Right renal cortex interstitium (tissue), 3 donors: ENCODE measurements at places on chromosomes 1 and 21.

DNA sequence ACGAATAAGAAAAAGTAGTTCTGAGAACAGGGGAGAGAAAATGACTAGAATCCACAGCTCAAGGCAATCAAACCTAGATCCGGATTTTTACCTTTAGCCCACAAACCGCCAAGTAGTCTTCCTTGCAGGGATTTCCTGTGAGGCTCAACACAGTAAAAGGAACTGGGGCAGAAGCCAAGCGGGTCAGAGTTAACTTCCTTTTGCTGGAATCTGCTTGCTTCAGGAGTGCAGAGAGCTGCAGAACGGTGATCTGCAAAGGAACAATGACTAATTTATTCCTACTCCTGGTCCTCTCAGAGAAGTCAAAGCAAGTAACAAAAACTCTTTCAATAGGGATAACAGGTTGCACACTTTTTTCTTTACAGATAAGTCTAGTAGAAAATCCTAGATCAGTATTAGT lies 53.4 kb downstream of the UBR4 start:
- DNase-seq: no peak

DNA sequence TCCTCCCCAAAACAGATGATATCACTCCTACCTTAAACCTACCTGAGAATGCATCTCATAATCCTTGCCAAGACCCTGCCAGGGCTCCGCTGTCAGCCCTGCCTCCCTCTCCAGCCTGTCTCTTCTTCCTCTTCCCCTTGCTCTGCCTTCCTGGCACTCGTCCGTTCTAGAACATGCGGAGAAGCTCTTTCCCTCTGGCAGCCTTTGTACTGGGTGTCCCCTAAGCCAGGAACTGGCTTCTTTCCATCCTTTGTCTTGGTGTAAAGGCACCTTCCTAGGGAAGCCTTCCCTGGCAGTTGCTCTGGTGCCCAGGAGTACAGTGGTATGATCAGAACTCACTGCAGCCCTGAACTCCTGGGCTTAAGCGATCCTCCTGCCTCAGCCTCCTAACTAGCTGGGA lies 36.1 kb downstream of the CTNNBIP1 start:
- DNase-seq: no peak

GRCh38 chr1:24139841-24140425 lies 3.0 kb downstream of the IL22RA1 start:
- no peak for DNase-seq

DNA sequence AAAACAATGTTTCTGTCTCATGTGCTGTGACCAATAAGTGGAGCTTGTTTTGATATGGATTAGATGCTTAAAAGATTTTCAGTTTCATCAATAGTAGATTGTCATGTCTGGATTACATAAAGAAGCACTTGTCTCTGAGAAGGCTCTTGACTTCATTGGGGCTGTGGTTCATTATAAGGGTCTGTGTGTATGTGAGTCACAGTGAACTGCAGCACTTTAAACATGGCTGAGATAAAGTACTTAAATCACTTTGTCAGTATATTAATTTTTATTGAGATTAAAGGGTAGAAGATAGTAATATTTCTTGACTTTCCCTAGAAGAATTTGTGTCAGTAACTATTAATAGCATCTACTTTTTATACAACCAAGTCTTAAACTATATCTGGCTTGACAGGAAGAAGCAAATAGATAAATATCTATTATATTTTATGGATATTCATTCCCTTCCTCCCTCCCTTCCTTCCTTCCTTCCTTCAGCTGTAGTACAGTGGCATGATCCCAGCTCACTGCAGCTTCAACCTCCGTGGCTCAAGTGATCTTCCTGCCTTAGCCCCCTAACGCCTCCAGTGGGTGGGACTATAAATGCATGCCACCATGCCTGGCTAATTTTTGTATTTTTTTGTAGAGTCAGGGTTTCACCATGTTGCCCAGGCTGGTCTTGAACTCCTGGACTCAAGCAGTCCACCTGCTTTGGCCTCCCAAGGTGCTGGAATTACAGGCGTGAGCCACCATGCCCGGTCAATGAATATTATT lies 48.8 kb downstream of the ZFYVE9 start:
- DNase-seq: no peak

DNA sequence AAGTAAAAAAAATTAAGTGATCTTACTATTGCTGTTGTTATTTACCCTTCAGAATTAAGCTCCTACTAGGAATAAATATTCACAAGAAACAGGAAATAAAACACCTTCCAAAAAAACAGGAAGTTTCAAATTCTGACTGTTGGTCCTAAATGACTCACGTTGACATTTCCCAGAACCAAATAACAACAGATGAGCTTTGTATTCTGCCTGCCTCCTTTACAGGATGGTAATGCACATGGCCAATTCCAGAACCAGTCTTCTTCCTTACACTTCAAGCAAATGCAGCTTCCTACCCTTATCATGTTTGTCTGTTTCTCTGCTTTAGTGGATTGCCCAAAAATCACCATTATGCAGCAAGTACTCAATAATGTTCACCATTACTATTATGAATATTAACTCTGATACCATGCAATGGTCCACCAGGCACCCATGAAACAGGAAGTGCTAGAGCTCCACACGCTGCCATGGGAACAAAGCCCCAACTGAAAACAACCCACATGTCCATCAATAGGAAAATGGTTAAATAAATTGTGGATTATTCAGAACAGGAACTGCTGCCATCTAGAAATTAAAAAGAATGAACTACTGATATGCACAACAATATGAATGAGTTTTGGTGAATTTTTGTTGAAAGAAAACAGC lies 8.9 kb downstream of the CASP9 start:
- DNase-seq: no peak

- no peak for DNase-seq
Measured at GRCh38 chr1:188070848-188071247, 1242.1 kb downstream of the PLA2G4A start.

DNA sequence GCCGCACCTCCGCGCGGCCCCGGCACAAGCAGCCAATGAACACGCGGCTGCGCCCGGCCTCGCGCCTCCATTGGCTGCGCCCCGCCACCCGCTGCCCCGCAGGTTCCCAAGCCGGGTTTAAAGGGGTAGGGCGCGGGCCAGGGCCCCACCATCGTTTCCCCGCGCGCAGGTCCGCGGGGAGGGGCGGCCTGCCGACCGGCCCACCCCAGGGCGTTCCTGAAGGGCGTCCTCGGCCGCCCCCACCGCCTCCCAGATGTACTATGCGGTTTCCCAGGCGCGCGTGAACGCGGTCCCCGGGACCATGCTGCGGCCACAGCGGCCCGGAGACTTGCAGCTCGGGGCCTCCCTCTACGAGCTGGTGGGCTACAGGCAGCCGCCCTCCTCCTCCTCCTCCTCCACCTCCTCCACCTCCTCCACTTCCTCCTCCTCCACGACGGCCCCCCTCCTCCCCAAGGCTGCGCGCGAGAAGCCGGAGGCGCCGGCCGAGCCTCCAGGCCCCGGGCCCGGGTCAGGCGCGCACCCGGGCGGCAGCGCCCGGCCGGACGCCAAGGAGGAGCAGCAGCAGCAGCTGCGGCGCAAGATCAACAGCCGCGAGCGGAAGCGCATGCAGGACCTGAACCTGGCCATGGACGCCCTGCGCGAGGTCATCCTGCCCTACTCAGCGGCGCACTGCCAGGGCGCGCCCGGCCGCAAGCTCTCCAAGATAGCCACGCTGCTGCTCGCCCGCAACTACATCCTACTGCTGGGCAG lies at the start of gene OLIG1:
TSS of gene OLIG1 (plus strand) at position 148 of the 750 bp plus-strand sequence. CDS start at position 254, 106 bp downstream.
- no peak for DNase-seq

- no peak for DNase-seq
Measured at GRCh38 chr1:47209725-47210325, 20.0 kb upstream of the PDZK1IP1 start.

- DNase-seq: no peak
Measured at GRCh38 chr1:192109576-192109975, 48.7 kb upstream of the RGS18 start.

GRCh38 chr1:167548059-167548932 lies 5.3 kb downstream of the CREG1 start:
- DNase-seq: no peak

DNA sequence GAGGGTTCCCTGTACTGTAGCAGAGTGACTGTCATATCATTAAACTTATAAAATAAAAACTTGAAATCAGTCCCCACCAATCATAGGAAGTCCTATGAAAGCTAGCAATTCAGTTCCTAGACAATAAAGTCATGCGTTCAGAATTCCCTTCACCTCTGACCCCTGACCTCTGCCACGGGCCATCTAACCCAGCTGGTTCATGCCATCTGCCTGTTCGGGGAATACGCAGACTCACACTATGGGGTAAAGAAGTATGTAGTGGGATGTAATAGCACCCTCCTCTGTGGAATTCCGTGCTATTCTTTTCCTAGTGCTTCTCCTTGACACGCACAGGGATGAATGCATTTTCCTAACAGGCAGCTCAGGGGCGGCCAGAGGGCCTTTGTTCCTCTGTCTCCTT lies 2.1 kb downstream of the GSTM4 start:
- no peak for DNase-seq

GRCh38 chr1:113965703-113966412 lies 13.4 kb upstream of the OLFML3 start:
- no peak for DNase-seq

DNA sequence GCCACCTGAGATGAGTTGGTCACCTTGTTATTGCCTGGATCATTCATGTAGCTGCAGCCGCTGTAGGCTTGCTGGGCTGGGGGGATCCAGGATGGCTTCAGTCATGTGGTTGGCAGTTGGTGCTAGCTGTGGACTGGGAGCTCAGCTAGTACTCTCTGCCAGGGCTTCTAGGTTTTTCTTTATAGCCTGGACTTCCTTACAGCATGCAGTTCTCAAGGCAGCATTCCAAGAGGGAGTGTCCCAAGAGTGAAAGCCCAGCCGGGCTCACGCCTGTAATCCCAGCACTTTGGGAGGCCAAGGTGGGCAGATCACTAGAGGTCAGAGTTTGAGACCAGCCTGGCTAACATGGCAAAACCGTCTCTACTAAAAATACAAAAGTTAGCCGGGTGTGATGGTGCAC lies 23.7 kb upstream of the ACTL8 start:
- DNase-seq: no peak

- DNase-seq: no peak
Measured at GRCh38 chr1:212578041-212578440, 30.5 kb upstream of the ATF3 start.

DNA sequence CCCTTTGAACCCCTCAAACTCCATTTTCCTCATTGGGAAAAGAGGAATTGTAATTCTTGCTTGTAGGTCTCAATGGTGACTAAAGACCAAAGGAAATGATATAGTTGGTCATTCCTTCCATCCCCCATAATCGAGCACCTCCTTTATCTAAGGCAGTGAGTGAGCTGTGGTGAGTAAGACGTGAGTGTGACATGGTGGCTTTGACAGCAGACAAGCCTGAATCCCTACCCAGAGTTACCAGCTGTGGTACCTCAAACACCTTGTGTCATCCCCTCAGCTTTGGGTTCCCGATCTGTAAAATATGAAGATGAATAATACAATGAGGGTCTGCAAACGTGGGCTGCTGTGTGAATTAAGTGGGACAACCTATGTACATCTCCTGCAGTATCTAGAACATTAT lies 8.4 kb downstream of the TRAF5 start:
- no peak for DNase-seq

GRCh38 chr1:227335242-227336020 lies 17.1 kb upstream of the CDC42BPA start:
- DNase-seq: no peak
